ENCODE measurements at places on chromosomes 7 and 10. TPM values are rescaled to one million over a fixed set of nuclear protein-coding genes. Genes with fewer than 3 reads are reported as not detected.

GRCh38 chr7:142872106-142872675 is 13.4 kb downstream of the TRPV6 start:
- DNase-seq = no peak
- no peaks in the 10 kb centered on the region for H3K27me3 ChIP-seq
- no peak overlapping the region for H3K4me3 ChIP-seq
- H3K27ac ChIP-seq = no peak overlapping the region
- no peaks in the 10 kb centered on the region for H3K36me3 ChIP-seq

GRCh38 chr7:75732764-75733630 is 5.7 kb downstream of the HIP1 start:
- no peak overlapping the region for H3K27ac ChIP-seq
- H3K27me3 ChIP-seq = no peaks in the 10 kb centered on the region
- no peak overlapping the region for H3K4me3 ChIP-seq
- H3K4me1 ChIP-seq = peaks cover 18% of the 10 kb centered on the region
- no peak for DNase-seq
- H3K36me3 ChIP-seq = peaks cover 5% of the 10 kb centered on the region

- H3K27me3 ChIP-seq = no peaks in the 10 kb centered on the region
- no peak overlapping the region for H3K4me3 ChIP-seq
- H3K36me3 ChIP-seq = peaks cover 34% of the 10 kb centered on the region
- H3K27ac ChIP-seq = no peak overlapping the region
- DNase-seq = no peak
Measured at GRCh38 chr10:11462071-11462470, 149.4 kb downstream of the USP6NL start.

GRCh38 chr10:92729886-92730285 is 40.1 kb downstream of the HHEX start:
- no peaks in the 10 kb centered on the region for H3K36me3 ChIP-seq
- no peaks in the 10 kb centered on the region for H3K27me3 ChIP-seq
- no peak overlapping the region for H3K27ac ChIP-seq
- no peak for DNase-seq
- no peaks in the 10 kb centered on the region for H3K4me1 ChIP-seq
- H3K4me3 ChIP-seq = no peak overlapping the region

- H3K27me3 ChIP-seq = peaks cover 5% of the 10 kb centered on the region
- H3K36me3 ChIP-seq = no peaks in the 10 kb centered on the region
- H3K4me1 ChIP-seq = no peaks in the 10 kb centered on the region
Measured at GRCh38 chr7:117458977-117459583, 20.7 kb upstream of the CFTR start.

- H3K27ac ChIP-seq = no peak overlapping the region
- no peak overlapping the region for H3K4me3 ChIP-seq
- peaks cover 6% of the 10 kb centered on the region for H3K4me1 ChIP-seq
- no peaks in the 10 kb centered on the region for H3K36me3 ChIP-seq
- no peaks in the 10 kb centered on the region for H3K27me3 ChIP-seq
- no peak for DNase-seq
Measured at GRCh38 chr10:122301055-122301810, 30.1 kb downstream of the BTBD16 start.

The SLC18A2 gene
- 0.44 TPM for total RNA-seq

The SPDYE6 gene
- not detected for total RNA-seq

All from heart right ventricle (tissue), 16 donors.